ENCODE measurements at places on chromosomes 5 and 9.
A peak's percentile ranks its signal among the peaks of the same experiment; 100 is the strongest.

DNA sequence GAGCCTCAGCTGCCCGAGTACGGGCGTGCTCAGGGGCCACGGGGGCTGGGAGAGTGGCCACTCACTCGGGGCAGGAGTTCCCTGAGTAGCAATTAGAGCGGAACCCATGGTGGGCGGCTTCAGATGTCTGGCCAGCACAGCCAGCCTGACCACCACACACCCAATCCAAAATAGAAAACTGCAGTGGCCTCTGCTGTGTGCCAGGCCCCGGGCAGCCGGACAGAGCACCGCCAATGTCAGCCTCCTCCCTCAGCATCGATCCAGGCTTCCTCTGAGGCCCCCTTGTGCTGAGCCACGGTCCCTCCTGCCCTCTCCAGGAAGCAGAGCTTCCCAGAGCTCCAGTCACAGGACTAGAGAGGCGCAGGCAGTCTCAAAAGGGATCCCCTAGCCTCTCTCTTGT is 2.7 kb downstream of the ADAMTS2 start:
- DNase-seq, result no peak

GRCh38 chr9:130471411-130472183 is 26.8 kb downstream of the ASS1 start:
- no peak for DNase-seq

GRCh38 chr9:137973829-137974416 is 96.3 kb downstream of the CACNA1B start:
- no peak for DNase-seq

DNA sequence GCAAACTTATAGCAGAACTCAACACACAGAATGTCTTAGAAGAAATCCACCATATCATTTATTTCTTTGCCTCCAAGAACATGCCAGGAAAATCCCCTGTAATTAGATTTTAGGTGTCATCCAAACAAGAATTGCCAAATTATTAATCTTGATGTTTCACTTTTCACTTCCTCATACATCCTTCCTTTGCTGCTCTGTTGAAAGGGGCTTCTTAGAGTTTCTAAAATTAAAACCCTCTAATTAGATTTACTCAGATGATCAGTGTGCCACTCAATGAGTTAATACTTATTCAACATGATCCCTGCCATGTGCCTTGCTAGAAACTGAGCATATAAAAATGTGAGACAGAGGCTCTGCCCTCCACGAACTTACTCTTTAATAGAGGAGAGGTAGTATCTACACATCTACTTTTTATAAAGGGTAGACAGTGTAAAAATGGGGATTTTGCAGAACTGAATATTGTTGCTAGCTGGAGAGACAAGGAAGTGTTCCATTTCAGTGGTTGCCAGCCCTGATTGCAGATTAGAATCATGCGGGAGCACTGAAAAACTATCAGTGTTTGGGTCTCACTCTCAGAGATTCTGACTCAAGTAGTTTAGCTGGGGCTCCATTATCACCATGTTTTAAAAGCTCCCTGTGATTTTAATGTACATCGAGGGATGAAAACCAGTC is 498.4 kb downstream of the TLE4 start:
- DNase-seq, result no peak

DNA sequence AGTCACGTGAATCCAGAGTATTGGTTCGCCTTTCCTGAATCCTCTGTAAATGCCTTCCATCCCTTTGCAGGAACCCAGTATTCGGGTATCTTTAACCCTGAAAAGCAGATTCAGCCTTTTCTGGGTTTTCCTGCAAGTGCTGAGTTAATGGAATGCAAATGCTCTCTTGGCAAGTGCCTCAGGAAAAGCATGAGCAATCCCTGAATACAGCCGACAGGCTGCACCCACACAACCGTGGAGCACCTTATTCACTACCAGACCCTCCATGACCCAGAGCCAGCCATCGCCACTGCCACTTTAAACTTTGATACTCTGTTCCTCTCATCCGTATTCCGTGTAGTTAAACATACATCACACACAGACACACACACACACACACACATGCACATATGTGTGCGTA is 54.4 kb downstream of the ZNF622 start:
- no peak for DNase-seq

- peak; percentile 45 for DNase-seq
Measured at GRCh38 chr9:33752130-33752637, 43.2 kb upstream of the PRSS3 start.

- DNase-seq, result peak; percentile 47
Measured at GRCh38 chr9:88197016-88197415, 58.7 kb upstream of the SPATA31C2 start.

DNA sequence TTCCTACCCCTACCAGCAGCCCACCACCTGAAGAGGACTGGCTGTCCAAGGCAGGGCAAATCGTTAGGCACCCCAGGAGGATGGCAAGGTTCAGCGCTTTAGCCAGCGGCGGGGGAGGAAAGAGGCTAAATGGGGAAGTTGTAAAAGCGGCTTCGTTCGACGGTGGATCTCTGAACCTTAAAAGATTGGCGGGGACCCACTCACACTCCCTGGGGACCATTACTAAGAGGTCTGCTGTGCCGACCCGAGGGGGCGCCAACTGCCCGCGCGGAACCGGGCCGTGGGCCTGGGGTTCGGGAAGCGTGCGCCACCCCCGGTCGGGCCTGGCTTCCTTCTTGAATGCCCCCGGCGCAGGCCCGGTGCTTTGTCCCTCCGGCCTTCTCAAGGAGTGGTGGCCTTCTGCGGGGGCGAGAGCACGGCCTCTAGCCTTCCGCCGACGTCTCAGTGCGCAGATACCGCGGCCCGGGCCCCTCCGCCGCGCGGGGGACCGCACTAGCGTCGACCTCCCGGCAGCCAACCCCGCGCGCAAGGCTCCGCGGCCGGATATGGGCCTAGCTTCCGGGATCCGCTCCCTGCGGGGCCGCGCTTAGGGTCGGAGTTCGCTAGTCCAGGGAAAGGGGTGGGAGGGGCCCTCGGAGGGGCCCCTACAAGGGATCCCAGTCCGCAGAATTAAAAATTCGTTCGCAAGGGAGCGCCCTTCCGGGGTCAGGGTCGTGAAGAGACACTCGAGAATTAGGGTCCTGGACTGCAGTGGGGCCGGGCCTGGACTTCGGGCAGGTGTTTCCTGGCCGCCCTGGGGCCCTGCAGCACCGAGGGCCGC is 10.5 kb downstream of the NR2F1-AS1 start:
- no peak for DNase-seq

DNA sequence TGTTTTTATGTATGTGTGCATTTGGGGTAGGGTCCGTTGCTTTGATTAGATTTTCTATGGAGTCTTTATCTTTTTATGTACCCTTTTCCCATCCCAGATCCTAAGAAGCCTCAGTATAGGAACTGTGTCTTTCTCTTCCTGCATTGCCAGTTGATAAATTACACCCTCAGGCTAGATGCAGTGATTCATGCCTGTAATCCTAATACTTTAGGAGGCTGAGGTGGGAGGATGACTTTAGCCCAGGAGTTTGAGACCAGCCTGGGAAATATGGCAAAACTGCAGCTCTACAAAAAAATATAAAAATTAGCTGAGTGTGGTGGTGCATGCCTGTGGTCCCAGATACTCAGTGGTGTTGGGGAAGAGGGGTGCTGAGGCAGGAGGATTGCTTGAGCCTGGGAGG is 40.2 kb downstream of the NLN start:
- no peak for DNase-seq

DNA sequence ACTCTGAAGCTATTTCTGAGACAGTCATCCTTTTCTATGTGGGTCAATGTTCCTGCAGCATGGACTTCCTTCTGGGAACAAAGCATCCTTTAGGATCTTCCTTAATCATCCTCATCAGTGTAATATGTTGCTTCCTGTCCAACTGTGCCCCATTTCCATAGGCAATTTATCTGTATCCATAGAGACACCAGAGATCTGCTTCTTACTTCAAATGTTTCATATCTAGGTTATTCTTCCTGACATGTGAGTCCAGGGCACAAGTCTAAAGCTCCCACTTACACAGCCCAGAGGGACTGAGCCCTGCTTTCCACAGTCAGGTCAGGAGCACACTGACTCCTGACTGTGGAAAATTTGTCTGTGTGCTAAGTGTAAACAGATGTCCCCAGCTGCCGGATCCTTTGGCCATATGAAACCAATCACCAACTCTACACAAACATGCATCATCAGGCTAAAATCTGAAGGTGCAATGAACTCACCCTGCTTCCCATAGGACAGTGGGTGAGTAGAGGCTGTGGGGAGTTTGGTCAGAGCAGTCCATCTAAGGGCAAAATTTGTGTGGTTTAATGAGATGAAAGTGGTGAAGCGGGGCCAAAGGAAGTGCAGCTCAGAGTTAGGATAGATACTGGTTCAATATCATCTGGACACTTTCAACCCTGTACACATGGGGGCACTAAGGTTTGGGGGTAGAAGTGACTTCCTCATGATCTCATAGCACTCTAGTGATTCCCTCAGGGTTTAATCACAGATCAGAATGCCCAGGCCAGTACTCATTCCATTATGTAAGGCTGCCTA is 85.2 kb upstream of the TNC start:
- DNase-seq, result no peak

DNA sequence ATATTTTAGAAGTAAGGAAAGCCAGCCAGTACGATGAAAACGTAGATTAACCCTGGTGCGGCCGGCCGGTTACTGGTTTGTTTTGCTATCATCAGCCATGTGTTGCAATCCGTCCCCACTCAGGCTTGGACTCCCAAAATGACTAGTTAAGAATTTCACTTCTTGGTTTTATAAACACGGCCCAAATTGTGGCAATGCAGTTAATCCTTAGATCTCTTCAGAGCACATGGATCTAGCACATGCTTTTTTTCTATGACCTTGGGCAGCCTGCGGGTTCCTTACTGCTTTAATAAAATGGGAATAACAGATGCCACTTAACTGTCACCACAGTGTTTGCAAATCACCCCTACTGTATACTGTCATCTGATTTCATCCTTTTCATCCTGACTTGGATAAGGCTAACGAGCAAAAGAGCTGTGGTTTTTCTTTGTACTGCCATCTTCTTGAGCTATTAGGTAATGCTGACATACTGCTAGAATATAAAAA is 1.5 kb downstream of the NDFIP1 start:
- no peak for DNase-seq

GRCh38 chr9:116391306-116391900 is 237.8 kb downstream of the PAPPA start:
- DNase-seq, result no peak

GRCh38 chr9:89328064-89328463 is 9.8 kb downstream of the SECISBP2 start:
- no peak for DNase-seq

- no peak for DNase-seq
Measured at GRCh38 chr5:34775886-34776285, 63.1 kb upstream of the TTC23L start.

GRCh38 chr5:78959767-78960166 is 25.3 kb downstream of the ARSB start:
- DNase-seq, result no peak

GRCh38 chr5:113692466-113692865 is 179.0 kb downstream of the YTHDC2 start:
- no peak for DNase-seq

- no peak for DNase-seq
Measured at GRCh38 chr5:77853353-77853907, 77.3 kb upstream of the TBCA start.

DNA sequence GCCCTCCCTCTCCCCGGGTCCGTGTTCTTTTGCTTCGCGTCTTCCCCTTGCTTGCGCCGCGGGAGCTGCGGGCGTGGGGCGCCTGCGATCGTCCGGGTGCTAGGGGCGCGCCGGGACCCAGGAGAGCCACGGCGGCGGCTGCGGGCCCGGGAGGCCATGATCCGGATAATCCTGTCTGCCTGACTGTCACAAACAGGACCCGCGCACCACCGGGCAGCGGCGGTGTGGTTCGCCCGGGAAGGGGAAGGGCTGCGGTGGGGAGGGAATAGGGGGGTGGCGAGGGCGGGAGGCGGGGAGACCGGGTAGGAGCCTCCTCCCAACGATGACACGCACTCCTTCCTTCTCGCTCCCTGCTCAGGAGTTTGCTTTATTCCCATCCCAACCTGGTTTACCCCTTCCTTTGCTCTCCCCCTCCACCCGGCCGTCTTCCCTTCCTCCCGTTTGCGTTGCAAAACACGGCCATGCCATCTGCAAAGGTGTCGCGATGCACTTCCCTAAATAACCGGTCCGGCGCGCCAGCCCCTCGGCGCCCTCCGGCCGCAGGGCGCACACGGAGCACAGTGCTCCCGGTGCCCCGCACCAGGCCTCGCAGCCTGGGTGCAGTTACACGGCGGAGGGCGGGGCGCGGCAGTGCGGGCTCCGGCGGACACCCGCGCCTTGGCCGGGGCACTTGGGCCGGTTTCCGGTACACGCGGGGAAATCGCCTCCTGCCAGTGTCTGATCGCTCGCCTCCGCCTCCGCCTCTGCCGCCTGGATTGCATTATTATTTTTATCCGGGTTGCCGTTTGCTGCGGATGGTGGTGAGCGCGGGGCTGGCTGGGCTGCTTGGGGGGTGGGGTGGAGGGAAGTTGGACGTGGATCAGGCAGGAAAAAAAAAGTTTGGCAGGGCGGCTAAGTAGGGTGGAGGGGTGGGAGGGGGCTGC is 1.5 kb downstream of the SMARCA2 start:
- no peak for DNase-seq

DNA sequence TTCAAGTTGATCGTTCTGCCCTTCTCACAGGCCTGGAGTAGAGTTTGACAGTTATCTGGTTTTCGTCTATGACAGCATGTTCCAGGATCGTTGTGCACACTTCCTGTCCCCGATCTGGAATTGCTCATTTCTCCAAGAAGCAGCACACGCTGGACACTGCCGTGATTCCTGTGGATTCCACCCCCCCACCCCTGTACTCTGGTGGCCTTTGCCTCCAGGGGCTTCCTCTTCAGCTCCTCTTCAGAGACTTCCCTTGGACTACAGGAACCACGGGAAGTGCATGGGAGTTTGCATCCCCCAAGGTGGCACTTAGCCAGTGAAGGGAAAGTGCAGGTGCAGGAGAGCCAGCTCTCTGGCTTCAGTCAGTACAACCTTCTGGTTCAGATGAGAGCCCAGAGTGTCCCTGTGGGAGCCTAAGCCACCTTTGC is 160.7 kb downstream of the CACNA1B start:
- DNase-seq, result no peak

GRCh38 chr5:66680221-66680620 is 84.0 kb downstream of the MAST4 start:
- no peak for DNase-seq

GRCh38 chr5:108341866-108342265 is 40.0 kb downstream of the FBXL17 start:
- DNase-seq, result no peak

- DNase-seq, result no peak
Measured at GRCh38 chr9:96874201-96874785, 20.0 kb upstream of the ZNF782 start.

DNA sequence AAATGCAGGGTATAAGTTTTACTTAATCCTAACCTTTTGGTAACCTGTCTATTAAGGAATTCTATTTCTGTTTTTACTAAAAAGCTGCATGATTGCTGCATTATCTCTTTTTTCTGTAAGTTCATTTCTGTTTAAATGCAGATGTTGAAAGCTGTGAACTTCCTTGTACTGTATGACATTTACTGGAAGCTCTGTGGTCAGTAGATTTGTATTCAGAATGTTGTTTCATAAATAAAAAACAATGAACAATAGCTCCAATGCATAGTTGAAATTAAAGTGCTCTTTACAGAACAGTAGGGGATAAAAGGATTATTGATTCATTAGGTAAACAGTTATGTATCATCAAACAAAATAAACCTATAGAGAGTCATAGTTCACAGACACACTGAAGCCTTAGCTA is 46.5 kb upstream of the FKTN start:
- DNase-seq, result no peak

Measured in hematopoietic multipotent progenitor cell (in vitro differentiated cells).